ENCODE measurements at places on chromosomes 5 and 9.

GRCh38 chr5:53037141-53037859, 48.1 kb downstream of the ITGA2 start:
- no peak for DNase-seq

- no peak for DNase-seq
Measured at GRCh38 chr5:123433596-123433995, 10.4 kb upstream of the CEP120 start.

- DNase-seq: peak; percentile 2
Measured at GRCh38 chr9:69760278-69760610, 433 bp upstream of the PTAR1 start.

DNA sequence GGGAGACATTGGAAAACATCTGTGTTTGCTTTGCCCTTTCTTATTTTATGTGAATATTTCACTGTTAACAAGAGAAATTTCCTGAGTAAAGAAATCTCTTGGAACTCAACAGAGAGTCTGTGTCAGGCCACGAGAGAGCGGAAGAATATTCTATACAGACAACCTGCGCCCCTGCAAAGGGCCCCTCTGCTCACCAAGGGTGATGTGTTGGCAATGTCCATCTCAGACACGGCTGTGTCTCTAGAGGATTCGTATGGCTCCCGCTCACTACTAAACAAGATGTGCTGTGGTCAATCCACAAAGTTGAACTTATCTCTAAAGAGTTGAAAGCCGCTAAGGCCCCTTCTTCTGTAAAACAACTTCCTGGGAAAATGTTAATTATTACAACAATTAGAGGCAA, 241.0 kb upstream of the IRX1 start:
- DNase-seq: no peak

GRCh38 chr5:108297042-108297601, 84.8 kb downstream of the FBXL17 start:
- no peak for DNase-seq

DNA sequence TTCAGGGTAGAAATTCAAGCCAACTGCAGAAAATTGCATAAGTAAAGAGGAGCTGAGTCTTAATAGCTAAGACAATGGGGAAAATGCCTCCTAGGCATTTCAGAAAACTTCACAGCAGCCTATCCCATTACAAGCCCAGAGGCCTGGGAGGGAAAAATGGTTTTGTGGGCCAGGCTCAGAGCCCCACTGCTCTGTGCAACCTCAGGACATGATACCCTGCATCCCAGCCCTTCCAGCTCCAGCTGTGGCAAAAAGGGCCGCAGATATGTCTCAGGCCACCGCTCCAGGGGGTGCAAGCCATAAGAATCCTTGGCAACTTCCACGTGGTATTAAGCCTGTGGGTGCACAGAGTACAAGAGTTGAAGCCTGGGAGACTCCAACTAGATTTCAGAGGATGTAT, 387.0 kb downstream of the ARRDC3 start:
- no peak for DNase-seq

DNA sequence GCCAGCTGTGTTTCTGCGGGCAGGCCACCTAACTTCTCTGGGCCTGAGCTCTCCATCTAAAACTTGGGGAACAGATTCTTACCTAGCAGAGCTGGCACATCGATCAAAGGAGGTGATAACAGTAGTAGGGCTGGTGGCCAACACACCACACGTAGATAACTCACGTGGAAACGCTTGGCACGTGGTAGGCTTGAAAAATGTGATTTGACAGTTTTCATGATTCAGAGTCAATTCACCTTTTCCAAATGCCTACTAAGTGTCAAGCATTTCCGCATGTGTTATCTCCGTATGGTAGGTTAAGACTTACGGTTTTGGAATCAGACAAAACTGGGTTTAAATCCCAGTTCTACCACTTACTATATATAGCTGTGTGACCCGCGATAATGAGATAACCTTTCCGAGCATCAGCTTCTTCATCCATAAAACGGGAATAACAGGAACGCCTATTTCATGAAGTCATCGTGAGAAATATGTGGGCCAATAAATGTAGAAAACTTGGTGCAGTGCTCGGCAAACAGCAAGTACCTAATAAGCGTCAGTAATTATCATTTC, 25.5 kb downstream of the NDUFA8 start:
- no peak for DNase-seq

- no peak for DNase-seq
Measured at GRCh38 chr9:70389621-70390266, 24.7 kb downstream of the KLF9 start.

DNA sequence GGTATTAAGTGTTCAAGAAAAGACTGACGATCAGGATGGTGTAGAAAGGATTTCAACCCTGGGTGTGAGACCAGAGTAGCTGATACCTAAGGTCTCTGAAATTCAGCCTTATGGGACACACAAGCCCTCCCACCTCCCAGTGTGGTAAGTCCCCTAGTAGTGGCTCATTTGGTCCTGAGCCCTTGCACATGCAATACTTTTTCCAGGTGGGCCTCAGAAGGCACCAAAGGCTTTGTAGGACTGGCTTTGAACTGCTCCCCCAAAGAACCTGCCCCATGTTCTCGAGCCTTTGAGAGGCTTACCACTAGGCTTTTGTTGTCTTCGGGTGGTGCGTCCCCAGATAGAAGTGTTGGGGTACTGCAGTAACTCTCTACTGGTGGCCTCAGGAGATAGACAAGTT, 803 bp downstream of the GARIN3 start:
- DNase-seq: no peak

DNA sequence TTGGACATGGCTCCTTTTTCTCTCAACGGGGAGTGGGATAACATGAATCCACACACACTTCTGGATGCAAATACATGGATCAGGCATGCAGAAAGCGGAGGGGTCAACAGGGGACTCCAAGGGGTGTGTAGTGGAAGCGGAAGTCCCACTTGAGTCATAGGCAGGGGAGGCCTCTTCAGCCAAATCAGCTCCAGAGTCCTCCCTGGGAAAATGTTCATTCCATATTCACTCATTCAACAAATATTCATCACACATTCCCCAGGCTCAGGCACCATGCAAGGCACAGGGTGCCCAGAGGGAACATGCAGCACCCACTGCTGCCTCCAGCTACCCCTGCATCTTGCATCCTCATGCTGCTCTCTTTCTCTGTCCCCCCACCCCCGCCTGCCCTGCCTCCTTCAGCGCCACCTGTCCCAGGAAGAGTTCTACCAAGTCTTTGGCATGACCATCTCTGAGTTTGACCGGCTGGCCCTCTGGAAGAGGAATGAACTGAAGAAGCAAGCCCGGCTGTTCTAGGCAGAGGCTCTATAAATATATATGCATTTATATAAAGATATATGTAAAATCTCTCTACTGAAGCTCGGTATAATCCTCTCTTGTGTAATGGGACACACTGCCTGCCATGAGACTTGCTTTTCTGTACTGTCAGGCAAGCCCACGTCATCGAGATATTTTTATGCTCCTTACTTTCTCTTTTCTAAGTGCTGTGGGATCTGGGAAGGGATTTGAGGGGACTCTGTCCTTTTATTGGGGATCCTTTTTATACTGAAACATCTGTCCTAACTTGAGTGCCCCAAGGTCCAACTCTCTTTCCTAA, 13.6 kb upstream of the AFAP1L1 start:
- no peak for DNase-seq
